ENCODE measurements at places on chromosomes 6 and 20.
A peak's percentile ranks its signal among the peaks of the same experiment; 100 is the strongest.

- DNase-seq: no peak
These were observed 43.3 kb downstream of the CHD6 start for GRCh38 chr20:41574802-41575389.

DNA sequence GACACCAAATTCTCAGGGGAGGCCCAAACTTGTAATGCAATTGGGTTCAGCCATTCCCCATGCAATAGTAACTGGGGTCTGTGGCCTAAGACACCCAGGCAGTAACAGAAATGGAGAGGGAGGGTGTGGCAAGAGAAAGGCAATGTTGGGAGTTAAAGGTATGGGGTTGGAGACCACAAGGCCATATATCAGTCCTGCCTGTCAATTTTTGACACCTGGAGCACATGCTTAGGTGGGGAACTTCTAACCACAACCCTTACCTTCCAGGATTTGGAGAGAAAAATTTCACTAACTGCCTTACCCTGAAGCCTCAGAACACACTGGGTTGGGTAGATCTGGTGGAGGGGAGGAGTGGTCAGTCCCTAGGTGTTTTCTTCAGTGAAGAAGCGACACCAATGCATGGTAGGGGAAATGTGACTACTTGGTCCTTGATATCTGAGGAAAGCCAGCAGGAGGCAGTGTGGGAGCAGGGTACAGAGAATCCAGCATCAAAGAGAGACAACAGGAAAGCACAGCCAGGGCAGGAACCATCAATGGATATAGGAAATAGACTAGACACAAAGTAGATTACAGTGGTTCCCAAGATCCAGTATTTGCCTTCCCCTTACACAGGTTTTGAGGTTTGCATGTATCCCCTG is 6.8 kb upstream of the USP49 start:
- peak; percentile 21 for DNase-seq

DNA sequence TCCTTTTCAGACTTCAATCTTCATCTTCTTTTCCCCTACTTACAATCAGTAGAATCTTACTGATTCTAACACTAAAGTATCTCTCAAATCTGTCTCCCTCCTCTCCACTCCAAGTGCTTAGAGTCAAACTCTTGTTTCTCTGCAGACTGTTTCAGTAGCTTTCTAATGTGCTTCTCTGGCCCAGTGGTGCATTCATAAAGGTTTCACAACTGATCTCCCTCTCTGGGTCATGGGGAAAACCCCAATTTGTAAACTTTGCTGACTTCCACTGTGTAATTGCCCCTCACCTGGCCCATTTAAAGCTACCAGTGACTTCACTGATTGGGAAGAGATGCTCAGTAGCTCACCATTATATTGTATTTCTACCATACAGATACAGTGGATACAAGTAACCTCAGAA is 183.6 kb downstream of the FAXC start:
- no peak for DNase-seq

GRCh38 chr6:113102761-113103160 is 754.4 kb upstream of the MARCKS start:
- no peak for DNase-seq

GRCh38 chr6:52976149-52976548 is 18.9 kb downstream of the GSTA4 start:
- DNase-seq: no peak

DNA sequence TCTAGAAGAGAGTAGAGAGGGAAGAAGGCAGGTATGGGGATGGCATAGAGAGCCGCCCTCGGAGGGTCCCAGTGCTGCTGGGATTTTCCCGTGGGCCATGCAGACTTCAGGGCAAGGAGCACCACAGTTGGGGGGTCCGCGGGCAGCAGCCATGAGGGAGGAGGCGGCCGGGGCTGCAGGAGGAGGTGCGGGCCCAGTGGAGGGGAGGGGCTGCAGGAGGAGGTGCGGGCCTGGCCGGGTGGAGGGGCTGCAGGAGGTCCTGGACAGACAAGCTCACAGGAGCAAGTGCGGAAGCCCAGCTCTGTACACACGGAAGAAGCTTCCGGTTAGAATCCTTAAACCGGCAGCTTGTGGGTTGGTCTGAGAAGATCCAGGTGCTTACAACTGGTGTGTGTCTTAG is 34.6 kb upstream of the CHRNA4 start:
- DNase-seq: no peak

DNA sequence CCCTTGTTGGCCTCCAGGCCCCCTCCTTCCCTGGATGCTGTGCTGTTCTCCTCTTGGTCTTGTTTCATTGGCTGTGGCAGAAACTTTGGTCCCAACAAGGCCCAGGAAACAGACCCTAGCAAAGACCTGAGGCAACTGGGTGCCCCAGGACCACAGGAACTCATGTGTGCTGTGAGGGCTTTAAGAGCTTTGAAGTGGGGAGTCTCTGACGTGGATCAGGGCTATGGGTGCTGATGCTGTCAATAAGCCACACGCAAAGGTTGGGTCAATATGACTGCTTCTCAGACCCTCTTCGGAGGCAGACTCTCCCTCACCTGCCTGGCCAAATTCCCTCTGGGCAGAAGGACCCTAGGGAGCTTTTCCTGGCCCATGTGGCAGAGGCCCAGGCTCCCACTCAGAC is 91.5 kb upstream of the MLN start:
- DNase-seq: no peak

DNA sequence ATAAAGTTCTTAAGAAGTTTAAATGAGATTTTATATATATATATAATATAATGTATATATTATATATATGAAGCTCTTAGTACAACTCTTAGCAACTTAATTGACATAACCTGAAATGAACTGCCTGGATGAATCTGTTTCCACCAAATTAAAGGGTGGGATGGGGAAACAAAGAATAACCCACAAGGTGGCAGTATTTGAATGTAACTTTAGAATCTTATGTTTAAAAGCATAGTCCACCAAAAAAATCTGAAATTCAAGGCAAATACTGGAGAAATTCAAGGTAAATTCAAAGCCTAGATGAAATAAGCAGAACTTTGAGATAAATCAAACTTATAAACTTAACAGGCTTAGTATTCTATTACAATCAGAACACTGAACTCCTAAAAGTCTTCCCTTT is 4.4 kb upstream of the IBTK start:
- no peak for DNase-seq
